ENCODE measurements at places on chromosomes 16 and 17.

GRCh38 chr17:77391668-77392375 is 251.1 kb downstream of the SEC14L1 start:
- no peak for DNase-seq

DNA sequence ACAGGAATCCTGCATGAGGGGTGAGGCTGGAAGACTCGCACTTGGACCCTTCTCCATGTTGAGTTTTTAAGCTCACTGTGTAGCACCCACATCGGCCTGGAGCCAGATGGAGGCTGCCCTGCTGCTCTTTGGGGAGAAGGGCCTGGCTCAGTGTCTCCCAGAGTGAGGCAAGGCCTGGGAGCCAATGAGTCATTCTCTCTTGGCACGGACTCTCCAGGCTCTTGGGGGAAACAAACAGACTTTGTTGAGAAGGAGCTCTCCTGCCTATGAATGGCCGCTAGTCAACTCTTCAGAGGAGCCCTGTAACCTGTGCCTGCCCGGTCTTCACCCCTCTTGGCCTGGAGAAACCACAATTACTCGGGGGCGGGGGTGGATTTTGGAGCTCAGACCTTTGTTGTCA is 50.8 kb upstream of the MAF start:
- DNase-seq: peak; percentile 10

DNA sequence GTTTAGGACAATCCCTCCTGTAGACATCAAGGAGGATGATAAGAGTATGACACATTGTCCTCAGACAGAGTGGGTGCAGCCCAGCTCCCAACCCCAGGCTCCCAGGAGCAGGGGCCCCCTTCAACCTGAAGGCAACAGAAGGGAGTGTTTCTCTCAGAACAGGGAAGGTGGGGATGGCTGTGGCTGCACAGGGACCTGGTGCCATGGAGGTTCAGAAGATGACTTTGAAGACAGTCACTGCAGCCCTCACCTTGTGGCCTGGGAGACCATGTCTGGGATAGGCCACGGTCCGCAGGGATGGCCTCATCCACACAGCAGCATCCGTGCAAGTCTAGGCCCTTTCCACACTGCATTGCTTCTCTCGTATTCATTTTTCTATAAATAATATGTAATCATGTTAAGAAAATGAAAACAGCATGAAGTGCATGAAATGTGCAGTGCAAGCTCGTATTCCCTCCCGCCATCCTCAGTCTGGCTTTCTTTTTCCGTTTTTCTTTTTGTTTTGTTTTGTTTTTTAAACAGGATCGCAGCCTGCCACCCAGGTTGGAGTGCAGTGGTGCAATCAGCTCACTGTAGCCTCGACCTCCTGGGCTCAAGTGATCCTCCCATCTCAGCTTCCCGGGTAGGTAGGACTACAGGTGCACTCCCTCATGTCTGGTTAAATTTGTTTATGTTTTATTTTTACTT is 71.1 kb downstream of the METRNL start:
- no peak for DNase-seq

GRCh38 chr16:66207139-66207882 is 159.2 kb upstream of the CDH5 start:
- DNase-seq: no peak

DNA sequence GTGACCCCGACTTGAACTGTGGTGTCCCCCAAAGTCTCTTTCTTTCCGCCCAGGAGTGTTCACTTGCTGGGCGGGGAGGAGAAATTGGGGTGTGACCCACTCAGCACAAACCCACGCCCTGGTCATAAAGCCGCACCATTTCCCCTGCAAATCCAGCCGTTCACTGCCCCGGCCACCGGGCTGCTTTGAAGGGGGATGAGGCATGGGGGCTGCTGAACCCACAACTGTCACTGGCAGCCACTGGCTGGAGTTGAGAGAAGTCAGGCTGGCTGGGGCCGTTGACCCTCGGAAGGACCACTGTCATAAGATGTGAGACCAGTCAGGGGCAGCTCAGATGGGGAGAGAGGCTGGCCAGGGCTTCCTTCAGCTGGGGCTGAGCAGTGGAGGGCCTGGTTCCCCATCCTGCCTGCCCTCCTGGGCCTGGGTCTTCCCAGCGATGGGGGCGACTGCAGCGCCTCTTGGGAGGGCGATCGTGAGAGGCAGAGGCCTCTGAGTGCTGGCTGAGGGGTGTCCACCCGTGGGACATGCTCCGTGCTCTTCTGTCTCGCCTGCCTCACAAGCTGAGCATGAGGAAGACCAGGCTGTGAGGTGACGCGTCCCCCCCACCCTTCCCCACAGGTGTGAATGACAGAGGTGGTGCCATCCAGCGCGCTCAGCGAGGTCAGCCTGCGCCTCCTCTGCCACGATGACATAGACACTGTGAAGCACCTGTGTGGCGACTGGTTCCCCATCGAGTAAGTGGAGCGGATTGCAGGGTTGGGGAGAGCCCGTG is 19.5 kb downstream of the C16orf90 start:
- DNase-seq: no peak

DNA sequence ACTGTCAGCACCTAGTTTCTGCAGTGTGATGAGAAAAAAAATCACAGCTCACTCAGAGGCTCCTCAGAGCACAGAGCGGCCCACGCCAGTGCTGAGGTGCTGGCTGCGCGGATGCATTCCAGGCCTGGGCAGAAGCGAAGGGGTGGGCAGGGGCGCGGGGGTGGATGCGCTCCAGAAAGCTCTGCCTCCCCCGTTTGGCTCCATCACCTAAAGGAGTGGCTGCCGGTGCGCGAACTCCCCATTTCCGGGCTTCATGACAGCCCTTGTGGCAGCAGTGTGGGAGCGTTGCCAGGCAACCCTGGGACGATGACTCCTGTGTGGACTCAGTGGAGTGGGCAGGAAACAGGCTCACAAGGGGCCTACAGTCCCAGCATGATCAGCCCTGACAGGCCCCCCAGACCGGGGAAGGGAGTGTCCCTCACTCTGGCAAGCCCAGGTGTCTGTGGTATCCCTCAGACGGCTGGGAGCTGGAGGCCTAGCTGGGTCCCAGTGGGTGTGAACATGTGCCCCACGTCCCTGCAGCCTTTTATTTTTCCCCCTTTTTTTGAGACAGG is 32.8 kb upstream of the NUDT16L1 start:
- peak; percentile 46 for DNase-seq

- no peak for DNase-seq
Measured at GRCh38 chr17:75356260-75356937, 49.1 kb downstream of the GRB2 start.

GRCh38 chr17:17139972-17140589 is 66.1 kb downstream of the PLD6 start:
- DNase-seq: no peak

DNA sequence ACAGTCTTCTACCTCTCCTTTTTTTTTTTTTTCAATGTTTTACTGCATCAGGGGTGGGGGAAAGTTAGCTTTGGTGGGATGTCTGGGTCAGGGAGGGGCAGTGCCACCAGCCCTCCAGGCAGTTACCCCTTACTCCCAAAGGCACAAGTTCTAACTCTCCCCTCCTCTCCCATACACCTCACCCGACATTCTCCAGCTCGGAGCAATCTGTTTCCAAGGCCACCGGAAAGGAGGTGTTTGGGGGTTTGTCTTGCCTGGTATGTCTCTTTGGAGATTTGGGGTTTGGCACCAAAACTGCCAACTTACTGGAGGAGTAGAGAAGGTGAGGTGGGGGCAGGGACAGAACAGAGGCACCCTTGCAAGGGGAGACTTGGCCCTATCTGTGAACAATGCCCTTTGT is 4.7 kb downstream of the DLX3 start:
- no peak for DNase-seq

- no peak for DNase-seq
Measured at GRCh38 chr17:47844227-47844626, 3.2 kb upstream of the SCRN2 start.

DNA sequence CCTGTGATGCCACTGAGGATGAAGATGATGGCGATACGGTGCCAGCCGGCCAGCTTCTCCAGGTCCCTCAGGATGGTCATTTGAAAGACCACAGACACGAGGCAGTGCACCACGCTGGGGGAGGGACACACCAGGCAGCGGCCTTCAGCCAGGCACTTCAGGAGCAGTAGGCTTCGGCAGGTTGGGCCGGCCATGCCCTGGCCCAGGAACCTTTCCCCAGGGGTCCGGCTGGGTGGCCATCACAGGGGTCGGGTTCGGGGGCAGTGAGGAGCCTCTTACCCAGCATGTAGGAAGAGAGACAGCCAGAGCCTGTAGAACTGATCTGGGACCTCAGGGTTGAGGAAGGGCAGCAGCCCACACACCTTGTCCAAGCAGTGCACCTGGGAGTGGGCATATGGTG is 5.3 kb downstream of the AANAT start:
- no peak for DNase-seq

DNA sequence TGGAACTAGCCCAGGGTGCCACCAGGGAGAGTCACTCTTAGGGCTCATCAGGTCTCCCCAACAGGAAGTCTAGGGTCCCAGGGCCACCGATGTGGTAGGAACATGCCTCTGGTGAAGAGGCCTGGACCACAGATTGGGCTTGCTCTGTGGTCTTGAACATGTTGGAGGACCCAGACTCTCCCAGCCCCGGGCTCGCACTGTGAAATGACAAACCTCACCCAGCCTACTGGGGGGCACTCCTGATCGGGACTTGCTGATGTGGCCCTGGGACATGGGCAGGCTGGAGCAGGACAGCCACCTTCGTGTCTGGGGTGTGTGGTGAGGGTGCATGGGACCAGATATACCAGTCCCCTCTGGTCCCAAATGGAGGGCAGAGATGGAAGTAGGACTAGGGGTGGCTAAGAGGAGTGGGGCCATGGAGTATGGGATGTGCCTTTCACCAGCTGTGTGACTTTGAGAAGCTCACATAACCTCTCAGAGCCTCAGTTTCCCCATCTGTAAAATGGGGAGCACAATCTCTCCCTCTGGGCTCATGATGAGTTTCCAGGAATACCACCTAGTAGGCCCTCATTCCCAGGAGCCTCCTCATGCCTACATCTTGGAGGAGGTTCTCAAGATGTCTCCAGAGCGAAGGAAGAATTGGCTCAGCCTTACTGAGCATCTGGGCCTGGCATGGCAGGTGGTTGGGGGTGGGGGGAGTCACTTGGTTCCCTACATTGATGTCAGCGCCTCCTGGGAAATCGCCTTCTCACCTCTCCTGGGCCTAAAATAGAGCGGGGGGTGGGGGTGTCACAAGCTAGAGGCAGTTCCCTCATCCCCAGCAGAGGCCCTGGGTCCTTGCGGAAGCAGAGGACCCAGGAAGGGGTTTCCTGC is 1.5 kb upstream of the ADAM11 start:
- DNase-seq: no peak
